Hindlimb muscle (tissue), 1 donor: ENCODE measurements at places on chromosomes 4 and X. TPM values are rescaled to one million over a fixed set of nuclear protein-coding genes. Genes with fewer than 3 reads are reported as not detected.

TMSB15A gene
- 9.6 TPM for polyA plus RNA-seq

CXorf38 gene
- 7.2 TPM for polyA plus RNA-seq

BMX gene
- polyA plus RNA-seq = 2.3 TPM

IDUA gene
- 16.5 TPM for polyA plus RNA-seq

STATH gene
- polyA plus RNA-seq = not detected

AR gene
- polyA plus RNA-seq = 6.3 TPM

TEX11 gene
- 0.23 TPM for polyA plus RNA-seq

NPFFR2 gene
- not detected for polyA plus RNA-seq

UGT2B10 gene
- polyA plus RNA-seq = not detected

F11 gene
- not detected for polyA plus RNA-seq

SLC10A4 gene
- 1.0 TPM for polyA plus RNA-seq

TMEM35A gene
- polyA plus RNA-seq = 1.5 TPM

CDK16 gene
- 122 TPM for polyA plus RNA-seq

SGMS2 gene
- polyA plus RNA-seq = 8.0 TPM

UCP1 gene
- polyA plus RNA-seq = not detected

ADH4 gene
- not detected for polyA plus RNA-seq

TMEM271 gene
- polyA plus RNA-seq = not detected

SUPT20HL2 gene
- polyA plus RNA-seq = 0.18 TPM

VEGFD gene
- polyA plus RNA-seq = 1.5 TPM

GAB3 gene
- 5.2 TPM for polyA plus RNA-seq

C4orf46 gene
- 15.6 TPM for polyA plus RNA-seq

SPANXC gene
- not detected for polyA plus RNA-seq

SMIM10 gene
- polyA plus RNA-seq = 15.0 TPM

NAAA gene
- 14.7 TPM for polyA plus RNA-seq

UNC5C gene
- polyA plus RNA-seq = 0.46 TPM

DDIT4L gene
- polyA plus RNA-seq = 18.3 TPM

ADGRG4 gene
- not detected for polyA plus RNA-seq

C1QTNF7 gene
- polyA plus RNA-seq = 2.0 TPM

PYURF gene
- 59.0 TPM for polyA plus RNA-seq

TLR10 gene
- 0.41 TPM for polyA plus RNA-seq

TSPAN7 gene
- 130 TPM for polyA plus RNA-seq

HELT gene
- polyA plus RNA-seq = not detected

PPARGC1A gene
- polyA plus RNA-seq = 10.5 TPM

HAUS3 gene
- polyA plus RNA-seq = 13.7 TPM

ENOPH1 gene
- polyA plus RNA-seq = 26.2 TPM

FRMPD4 gene
- 1.0 TPM for polyA plus RNA-seq
